Activated CD4-positive, alpha-beta T cell treated with anti-CD3 and anti-CD28 coated beads, Interleukin-2, amount 50 U/mL, for 24 hours (primary cell): ENCODE measurements at places on chromosomes 5 and 9.

DNA sequence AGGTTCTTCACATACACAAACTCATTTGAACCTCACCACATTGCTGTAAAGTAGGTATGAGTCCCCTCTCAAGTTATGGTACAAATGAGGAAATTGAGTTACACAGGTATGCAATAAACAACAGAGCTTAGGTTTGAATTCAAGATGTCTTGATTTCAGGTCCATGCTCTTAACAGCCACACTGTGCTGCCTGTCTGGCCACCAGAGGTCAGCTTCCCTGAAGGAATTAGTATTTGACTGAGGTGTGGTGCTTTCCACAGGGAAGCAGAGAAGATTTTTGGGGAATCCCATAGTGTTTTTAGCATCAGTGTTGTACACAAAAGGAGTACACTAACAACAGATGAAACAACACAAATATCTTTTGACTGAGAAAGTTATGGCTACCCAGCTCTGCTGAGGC, 94.4 kb upstream of the ITGA1 start:
- no peak for DNase-seq

GRCh38 chr9:94169968-94170367, 85.7 kb downstream of the PTPDC1 start:
- no peak for DNase-seq

DNA sequence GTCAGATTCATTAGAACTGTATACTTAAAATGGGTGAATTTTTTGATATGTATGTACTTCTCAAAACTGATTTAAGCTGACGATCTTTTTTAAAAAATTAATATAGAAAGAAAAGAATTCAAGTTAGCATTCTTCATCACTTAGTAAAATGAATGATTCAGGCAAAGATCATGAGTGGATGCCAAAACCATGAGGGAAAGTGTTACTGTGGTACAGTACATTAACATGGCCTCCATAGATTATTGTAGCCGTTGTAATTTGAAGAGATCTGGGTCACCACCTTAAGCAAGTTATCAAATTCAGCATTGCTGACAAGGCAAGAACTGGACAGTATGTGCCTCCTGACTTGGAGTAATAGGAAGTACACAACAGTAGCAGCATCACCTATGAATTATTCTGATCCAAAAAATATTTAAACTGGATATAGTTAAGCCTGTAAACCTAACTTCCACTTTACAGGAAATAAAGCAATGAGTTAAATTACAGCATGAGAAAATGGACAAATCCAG, 29.7 kb downstream of the C9orf85 start:
- DNase-seq = no peak

DNA sequence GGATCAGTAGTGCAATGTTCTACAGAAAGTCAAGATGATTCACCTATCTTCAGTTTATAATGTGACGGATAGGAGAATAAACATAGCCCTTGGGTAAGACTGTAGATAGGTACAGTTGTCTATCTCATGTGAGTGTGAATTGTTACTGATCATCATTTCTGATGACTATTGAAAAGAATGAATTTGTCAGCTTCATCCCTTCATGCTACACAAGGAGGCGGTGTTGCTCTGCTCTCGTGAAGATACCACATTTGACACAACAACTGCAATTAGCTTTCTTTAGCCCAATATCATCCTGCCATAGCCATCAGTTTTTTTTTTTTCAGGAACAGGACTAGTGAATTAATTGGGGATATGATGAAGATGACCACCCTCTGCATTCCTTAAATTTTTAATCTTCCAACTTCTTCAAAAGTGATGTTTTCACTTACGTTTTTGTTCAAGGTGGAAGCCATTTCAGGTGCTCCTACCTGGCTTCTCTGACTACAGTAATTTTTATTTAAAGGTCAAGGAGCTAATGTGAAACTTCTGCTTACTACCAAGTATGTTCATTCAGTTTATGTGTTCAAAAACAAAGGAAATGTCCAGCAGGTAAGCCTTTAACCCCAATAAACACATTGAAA, 152.9 kb upstream of the MOCS2 start:
- DNase-seq = no peak

- no peak for DNase-seq
These were observed 351.2 kb downstream of the ZNF608 start for GRCh38 chr5:124395287-124395686.

GRCh38 chr5:119275146-119275545, 80.7 kb upstream of the TNFAIP8 start:
- DNase-seq = no peak

DNA sequence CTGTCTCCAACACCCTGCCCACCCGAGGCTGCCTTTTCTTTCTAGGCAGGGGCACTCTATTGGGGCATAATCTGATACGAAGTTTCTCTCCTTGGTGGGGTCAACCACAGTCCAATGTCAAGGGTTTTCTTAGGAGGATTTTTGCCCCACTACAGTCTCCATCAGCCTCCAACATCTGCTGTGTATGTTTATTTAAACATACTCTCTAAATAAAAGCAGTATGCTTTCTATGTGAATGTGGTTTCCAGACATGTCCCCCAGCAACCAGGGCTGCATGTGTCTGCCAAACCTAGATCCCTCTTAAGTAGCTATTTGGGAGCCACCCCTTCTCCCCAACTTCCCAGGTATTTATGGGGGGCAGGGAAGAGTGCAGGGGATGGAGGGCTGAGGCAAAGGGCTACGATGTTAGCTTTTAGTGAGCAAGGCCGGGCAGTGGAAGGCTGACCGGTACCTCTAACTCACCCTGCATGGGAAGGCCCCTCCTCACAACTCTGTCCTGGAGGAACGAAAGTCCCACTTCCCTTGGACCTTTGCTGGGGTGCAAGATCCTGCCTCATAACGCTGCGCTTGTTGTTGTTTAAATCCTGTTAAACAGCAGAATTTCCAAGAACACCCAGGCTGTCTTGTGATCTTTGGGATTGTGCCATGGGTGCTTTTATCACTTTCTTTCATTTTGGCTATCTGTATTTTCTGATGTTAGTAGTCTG, 75.4 kb downstream of the NREP start:
- DNase-seq = no peak

- no peak for DNase-seq
These were observed 2.8 kb downstream of the DCAF12 start for GRCh38 chr9:34123682-34124081.

DNA sequence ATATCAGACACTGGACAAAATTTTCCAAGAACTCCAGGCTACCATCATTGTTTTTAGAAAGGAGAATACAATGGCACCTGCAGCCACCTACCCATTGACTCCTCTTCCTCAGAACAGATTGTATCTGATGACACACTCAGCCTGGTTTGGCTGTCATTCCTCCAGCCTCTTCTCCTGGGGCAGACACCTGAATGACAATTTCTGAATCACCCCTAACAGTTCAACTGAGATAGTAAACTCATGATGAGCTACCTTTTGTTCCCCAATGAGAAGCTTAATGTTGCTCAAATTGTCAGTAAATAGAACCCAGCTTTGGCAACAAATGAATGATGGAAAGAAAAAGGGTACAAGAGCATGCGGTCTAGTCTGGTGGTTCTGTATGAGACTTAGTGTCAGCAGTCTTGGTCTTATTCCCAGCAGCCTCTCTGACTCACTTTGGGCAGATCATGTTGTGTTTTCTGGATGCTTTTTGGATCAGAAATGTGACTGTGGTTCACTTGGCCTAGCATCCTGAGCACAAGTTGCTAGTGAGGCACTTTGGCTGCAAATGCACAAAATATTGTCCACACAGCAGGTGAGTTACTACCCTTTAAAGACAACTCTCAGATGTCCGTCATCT, 78.3 kb downstream of the MAMDC2 start:
- DNase-seq = no peak

DNA sequence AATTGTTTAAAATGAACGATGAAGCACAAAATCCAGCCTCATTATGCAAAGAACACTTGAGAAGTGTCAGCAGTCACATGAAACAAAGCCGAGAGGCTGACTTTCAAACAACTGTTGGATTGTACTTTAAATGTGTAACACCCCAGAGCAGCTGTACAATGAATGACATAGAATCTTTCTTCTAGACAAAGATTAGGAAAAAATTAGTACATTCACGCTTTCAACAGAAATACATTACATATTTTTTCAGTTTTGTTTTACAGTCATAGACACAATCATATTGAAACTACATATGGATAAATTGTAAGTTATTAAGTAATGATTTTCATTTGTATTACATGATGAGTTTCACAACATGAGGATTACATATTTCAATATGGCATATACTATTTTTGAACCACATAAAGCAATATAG, 10.6 kb upstream of the AGXT2 start:
- peak; percentile 2 for DNase-seq

- no peak for DNase-seq
These were observed 548.2 kb upstream of the CLINT1 start for GRCh38 chr5:158406884-158407823.

DNA sequence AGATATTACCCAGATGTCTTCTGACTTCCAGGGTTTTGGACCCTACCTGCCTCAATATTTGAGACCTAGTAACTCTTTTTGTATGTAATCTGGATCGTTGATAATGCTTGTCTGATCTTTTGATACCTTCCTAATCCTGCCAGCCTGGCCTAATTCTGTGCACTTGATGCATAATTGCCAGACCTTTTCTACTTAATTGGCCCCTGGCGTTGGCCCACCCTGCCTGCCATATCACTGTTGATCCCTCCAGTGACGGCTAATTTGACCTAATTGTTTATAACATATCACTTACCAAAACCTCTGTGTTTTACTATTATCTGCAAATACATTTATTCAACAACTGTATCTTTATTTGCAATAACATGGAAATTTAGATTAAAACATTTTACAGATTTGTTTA, 49.0 kb downstream of the SLC44A1 start:
- no peak for DNase-seq

GRCh38 chr9:98994172-98995058, 50.7 kb downstream of the COL15A1 start:
- DNase-seq = no peak

DNA sequence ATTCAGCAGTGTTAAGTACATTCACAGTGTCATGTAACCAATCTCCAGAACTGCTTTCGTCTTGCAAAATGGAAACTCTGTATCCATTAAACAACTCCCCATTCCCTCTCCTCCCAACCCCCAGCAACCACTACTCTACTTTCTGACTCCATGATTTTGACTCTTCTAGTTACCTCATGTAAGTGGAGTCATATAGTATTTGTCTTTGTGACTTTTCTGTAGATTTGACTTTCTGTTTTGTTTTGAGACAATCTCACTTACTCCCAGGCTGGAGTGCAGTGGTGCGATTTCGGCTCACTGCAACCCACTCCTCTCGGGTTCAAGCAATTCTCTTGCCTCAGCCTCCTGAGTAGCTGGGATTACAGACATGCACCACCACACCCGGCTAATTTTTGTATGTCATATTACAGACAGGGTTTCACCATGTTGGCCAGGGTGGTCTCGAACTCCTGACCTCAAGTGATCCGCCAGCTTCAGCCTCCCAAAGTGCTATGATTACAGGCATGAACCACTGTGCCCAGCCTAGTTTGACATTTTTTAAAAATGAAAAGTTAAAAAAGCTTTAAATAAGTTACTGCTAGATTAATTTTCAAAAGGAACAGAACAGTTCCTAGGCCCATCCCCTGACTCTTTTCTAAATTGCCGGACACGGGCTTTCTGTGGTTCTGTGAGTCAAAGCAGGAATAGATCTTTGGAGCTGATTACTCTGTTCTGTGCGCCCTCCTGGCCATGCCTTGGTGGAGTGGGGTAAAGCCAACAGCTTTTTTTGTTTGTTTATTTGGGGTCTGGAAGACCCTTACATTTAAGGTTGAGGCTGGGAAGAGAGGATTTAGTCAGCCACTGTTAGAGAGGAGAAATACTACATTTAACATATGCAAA, 59.3 kb downstream of the RALGPS1 start:
- no peak for DNase-seq

GRCh38 chr5:157718519-157718918, 12.7 kb upstream of the THG1L start:
- DNase-seq = no peak

DNA sequence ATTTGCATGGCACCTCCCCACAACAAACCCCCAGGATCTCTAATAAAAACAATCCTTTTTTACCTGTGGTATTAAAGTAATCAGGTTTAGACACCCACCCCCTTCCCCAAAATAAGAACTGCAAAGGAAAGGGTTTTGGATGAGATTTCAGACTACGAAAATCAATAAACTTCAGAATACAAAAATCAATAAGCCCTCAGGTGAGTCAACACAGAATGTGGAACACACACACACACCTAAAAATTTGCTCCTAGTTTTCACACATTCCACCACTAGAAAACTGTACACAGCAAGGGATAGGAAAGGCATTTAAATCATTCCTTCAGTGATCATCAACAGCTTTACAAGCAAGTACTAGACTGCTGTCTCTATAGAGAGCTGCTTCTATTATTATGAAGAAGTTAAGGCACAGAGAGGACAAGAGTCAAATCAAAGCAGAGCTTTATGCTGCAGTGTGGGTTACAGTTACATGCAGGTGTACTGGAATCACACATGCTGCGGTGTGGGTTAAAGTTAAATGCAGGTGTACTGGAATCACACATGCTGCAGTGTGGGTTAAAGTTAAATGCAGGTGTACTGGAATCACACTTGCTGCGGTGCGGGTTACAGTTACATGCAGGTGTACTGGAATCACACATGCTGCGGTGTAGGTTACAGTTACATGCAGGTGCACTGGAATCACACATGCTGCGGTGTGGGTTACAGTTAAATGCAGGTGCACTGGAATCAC, 36.3 kb downstream of the PFDN1 start:
- DNase-seq = no peak

DNA sequence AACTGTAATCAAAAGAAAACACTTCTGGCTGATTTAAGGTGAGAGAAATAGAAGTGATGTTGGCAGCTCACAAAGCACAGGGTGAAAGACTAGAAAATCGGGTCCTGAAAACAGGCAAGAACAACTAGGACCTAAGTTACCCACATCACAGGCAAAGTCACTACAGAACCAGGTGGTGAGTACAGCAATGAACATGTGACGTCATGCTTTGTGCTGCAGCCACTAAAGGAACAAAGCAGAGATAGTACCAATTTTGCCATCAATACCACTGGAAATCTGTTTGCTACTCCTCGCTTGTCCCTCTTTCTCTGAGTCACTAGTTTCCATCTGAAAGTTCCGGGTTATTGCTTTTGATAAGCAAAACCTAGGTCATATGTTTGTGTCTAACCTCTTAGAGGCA, 326.7 kb downstream of the GABRB2 start:
- no peak for DNase-seq

DNA sequence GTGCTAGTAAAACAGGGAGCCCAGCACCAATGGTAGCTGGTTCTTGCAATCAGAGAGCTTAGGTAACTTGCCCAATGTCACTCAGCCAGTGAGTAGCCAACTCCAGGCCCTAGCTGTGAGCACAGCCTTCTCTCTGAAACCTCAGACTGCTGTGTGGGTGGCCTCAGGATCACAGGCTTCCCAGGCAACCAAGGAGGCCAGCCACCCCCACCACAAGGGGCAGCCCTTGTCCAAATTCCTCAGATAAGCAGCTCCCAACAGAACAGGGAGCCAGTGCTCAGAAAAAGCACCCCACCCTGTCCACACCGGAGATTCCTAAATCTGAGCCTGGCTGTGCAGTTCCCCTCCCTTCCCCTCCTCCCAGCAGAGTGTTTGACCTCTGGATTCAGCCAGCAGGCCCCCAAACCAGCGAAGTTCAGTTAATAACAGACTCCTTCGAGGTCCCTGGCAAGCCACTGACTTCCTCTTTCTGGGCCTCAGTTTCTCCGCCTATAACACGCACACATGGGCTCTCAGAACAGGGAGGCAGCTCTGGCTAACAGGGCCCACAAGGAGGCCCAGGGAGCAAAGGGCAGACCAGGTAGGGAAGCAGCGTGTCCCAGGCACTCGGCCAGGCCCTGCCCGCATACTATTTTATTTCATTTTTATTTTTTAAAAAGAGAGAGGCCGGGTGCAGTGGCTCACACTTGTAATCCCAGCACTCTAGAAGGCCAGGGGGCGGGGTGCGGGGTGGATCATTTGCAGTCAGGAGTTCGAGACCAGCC, 2.7 kb downstream of the EEIG1 start:
- no peak for DNase-seq

- DNase-seq = no peak
These were observed 1.1 kb downstream of the TESK1 start for GRCh38 chr9:35606138-35606504.
